ENCODE measurements at places on chromosomes 5 and 9.

GRCh38 chr9:109481856-109482255 is 16.3 kb downstream of the PTPN3 start:
- no peak for DNase-seq

GRCh38 chr5:78648359-78649210 is at the start of gene LHFPL2:
Gene LHFPL2, minus strand, starts transcription at chr5:78648772. Its CDS starts 138,559 bp downstream, at chr5:78510213.
- peak; percentile 46 for DNase-seq

DNA sequence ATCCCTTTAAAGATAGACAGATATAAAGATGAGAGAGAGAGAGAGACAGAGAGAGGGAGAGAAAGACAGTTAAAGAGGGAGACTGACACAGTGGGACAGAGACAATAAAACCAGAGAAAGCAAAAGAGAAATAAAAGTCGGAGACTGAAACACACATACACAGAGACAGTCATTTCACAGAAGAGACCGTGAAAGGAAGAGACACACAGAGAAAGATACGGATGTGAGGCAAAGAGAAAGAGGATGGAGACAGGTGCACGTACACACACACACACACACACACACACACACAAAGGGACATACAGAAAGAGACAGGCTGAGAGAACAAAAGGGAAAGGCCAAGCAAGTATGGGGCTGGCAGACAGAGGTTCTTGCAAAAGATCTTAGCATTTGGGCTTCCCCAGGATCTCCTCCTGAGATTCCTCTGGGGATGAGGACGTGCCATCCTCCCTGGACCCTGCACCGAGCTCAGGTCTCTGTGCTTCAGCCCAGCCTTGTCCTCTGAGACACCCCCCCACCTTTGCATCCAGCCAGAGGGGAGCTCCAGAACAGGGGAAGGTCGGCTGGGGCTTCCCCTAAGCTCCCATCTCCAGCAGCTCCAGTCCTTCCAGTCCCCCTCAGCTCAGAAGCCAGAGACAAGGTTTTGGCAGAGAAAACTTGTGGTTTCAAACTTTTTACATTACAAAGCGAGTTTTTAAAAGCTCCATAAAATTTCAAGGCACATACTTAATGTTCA is 318.4 kb upstream of the PANK3 start:
- no peak for DNase-seq

DNA sequence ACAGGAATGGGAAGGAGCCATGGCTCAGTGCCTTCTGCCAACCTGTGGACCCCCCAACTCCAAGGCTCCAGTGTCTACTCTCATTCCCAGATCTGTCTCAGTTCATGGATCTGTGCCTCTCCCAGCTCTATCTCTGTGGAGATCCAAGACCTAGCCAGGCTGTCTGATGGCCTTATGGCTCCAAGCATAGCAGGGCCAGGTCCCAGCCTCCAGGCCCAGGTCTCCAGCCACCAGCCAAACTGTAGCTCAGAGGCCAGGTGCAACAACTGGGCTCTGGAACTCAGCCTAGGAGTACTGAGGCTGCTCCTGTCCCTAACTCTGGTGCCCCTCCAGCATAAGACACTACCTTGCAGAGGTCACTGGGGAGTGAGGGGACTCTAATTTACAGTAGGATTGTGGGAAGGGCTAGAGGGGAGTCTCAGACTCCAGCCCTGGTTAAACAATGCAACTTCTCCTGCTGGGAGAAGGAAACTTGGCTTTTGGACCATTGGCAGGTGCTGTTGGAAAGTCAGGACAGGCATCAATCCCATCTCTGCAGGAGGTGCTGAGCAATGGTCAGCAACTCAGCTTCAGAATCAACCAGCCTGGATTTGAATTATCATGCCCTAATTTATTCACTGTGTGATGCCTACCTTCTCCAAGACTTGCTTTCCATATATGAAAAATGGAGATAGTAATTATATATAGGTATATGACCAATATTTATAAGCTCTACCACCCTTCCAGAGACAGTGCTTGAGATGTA is 63.0 kb downstream of the PCDH1 start:
- no peak for DNase-seq
